Activated T-cell treated with anti-CD3 and anti-CD28 coated beads, Interleukin-2, amount 50 U/mL, for 48 hours (primary cell): ENCODE measurements at places on chromosomes 1 and 21.

DNA sequence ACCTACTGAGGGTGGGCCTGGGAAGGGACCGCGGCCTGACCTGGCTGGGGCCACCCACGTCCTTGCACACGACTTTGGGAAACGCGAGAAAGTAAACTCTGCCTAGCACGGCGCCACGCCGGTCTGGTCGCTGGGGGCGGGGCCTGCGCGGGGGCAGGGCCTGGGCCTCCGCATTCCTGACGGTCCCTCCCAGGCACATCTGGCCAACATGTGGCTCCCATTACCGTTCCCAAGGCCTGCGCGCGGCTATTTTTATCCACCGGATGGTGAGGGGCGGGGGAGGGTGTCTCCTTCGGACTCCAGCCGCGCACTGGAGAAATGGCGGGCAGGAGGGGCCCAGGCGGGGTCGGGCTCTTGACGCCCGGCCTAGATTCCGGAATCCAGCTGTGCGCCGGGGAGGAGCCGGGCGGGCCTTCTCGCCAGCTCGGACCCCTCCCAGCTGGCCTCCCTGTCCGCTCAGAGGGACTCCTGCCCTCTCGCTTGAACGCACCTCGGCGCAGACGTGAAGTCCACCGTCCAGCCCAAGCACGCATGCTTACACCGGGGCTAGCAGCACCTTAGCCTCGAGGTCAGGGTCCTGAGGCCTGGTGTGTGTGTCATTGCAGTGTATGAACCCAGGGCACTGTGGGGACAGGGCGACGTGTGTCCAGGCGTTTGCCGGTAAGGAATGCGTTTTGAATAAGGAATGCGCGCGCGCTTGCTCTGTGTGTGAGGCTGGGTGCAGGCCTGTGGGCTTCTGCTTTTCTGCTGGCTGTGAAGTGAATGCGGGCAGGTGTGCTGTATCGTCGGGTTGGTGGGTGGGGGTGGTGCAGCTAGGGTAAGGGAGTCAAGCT is 2.1 kb downstream of the EVA1B start:
- DNase-seq = peak; percentile 64

GRCh38 chr21:25506887-25507286 is 100.4 kb downstream of the MRPL39 start:
- DNase-seq = no peak

GRCh38 chr1:85629532-85629920 is 49.0 kb downstream of the CCN1 start:
- DNase-seq = no peak

DNA sequence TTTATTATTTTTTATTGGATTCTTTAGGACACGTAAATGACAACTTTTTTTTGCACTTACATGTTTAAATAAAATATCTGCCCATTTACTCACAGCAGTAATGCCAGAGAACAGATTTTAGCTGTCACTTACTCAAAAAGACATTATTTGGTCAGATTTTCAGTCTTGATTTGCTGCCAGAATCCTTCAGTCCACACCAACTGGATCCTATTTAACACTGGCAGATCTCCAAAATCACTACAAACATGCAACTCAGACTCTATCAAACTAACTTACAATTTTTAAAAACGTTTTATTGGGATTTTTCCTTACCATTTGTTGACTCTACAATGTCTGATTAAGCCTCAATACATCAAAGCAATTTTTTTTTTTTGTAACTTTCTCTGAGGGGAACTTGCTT is 11.1 kb downstream of the ATP6V1G3 start:
- DNase-seq = no peak

GRCh38 chr1:6783936-6784559 is 1.2 kb upstream of the CAMTA1 start:
- no peak for DNase-seq

DNA sequence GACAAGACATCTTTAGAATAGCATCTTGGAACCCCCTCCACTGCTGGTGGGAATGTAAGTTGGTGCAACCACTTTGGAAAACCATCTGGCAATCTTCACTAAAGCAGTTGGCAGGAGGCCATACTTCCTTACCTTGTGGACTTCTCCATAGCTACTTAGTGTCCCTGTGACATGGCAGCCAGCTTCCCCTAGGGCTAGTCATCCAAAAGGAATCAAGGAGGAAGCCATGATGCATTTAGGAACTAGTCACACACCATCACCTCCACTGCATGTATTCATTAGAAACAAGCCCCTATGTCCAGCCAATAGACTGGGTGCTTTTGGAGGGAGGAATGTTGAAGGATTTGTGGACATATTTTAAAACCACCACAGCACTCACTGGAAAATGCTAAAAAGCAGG is 19.9 kb downstream of the MX2 start:
- DNase-seq = no peak

GRCh38 chr1:27596986-27597385 is 7.0 kb downstream of the AHDC1 start:
- no peak for DNase-seq

DNA sequence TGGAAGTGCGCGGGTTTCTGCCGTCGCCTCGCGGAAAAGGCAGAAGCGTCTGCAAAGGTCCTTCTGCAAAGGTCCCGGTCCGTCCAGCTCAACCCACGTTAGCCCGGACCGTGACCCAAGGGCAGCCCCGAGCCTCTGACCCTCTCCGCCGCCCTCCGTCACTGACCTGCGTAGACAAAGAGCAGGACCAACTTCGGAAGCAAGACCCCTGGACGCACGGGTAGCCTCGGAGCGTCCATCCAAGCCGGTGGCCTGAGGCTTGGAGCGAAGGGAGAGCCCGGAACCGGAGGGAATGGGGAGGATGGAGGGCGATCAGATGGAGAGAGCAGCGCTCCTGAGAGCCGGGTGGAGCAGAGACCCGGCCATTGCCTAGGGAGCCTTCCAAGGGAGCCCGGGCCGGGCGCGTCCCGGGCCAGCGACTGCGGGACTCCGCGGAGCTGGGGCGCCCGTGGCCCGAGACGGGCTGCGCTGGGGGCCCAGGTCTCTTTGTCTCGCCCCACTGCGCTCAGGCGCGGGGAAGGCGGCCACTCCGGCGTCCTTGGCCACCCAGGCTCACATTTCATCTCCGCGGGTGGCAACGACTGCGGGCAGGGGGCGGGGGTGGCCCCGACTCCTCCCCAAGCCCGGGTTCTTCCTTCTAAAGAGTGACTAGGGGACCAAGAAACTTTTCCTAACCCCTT is at the start of gene CYYR1:
Gene CYYR1, minus strand, starts transcription at position 585 of the 680 bp plus-strand sequence. Its CDS starts 346 bp downstream, at position 239.
- no peak for DNase-seq

DNA sequence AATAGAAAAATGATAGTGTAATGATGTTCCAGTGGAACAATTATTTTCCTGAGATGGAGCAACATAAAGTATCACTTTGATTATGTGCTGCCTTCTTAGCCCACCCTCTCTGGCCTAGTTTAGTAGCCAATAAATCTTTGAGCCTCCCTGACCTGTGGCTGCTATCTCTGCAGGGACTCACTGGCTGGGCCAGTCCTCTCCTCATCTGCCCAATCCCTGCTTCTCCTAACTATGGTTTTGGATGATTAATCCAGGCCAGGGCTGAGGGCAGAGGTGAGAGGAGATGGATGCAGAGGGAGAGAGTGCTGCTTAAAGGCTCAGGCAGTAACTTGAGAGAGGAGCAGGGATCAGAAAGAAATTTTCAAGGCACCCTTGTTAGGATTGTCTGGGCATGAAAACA is 89.0 kb upstream of the CD34 start:
- no peak for DNase-seq
